ENCODE measurements at places on chromosomes 11 and 22.

DNA sequence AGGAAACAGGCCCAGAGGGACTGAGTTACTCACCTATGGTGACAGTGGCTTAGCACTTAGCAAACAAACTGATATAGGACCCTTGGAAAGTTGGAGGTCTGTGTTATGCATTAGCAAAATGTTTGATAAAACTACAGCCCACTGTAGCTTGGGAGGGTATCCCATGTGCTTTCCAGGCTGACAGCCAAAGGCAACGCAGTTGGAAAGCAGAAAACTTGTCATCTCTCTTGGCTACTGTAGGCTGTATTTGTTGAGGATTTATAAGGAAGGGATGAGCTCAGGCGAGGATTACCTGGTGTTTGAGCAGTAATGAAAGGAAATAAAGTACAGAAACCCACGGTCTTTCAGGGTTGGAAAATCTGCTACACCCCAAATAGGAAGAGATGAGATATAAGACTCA lies 23.8 kb downstream of the SDHAF2 start:
- DNase-seq: no peak

DNA sequence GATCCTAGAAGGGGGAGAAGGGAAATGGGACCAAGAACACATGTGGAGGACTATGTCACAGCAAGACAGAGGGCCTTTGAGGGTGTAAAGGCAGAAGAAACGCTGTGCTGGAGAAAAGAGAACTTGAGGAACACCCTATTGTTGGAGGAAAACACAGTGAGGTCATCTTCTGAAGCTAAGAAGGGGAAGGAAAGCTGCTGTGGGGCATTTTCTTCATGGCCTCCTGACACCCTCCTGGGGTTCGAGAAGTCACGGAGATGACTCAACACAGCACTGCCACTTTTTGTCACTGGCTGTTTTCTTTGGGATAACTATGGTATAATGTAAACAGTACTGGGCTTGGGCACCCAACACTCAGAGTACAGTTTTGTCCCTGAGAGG lies 492.6 kb upstream of the CADM1 start:
- DNase-seq: no peak

DNA sequence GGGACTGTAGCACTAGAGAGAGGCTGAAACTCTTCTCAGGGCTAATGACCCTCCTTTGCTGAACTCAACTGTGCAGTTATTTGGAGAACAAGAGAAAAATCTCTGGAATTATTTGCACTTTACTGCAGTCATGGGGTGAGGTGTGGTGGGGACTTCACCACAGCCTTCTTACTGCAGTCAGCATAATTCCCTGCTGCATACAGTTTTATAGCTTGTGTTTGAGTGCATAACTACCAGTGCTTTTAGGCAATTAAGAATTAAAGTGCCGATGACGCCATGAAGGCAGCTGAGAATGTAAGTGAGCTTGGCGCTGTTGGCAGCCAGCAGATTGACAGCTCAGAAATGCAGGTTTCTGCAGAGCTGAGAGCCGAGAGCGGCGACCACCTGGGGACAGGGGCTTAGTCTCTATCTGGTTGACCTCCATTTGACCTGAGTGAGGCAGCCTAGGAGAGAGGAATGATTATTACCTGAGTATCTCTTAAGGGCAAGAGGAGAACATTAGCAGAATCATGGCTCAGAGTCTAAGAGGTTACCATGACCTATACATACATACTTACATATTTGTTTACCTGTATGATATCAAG lies 830.0 kb downstream of the NTM start:
- DNase-seq: no peak

DNA sequence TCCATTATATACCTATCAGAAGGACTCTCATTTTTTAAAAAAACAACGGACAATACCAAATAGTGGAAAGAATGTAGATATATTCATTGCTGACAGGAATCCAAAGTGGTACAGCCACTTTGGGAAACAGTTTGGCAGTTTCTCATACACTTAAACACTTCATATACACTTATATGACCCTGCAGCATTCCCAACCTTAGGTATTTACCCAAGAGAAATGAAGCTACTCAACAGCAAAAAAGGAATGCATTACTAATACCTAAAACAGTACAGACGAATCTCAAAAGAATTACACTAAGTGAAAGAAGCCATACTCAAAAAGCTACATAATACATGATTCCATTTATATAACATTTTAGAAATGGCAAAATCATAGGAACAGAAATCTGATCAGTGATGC lies 51.5 kb downstream of the RBFOX2 start:
- DNase-seq: no peak

- no peak for DNase-seq
Observed at GRCh38 chr11:110939471-110939870, 227.2 kb upstream of the ARHGAP20 start.

- DNase-seq: no peak
Observed at GRCh38 chr22:25375683-25376082, 156.2 kb downstream of the CRYBB2 start.

All from A673 (cell line).